Bladder microvascular endothelial cell (primary cell): ENCODE measurements at places on chromosomes 16 and 17. TPM values are rescaled to one million over a fixed set of nuclear protein-coding genes. Genes with fewer than 3 reads are reported as not detected.

The CD79B gene
- total RNA-seq, result 1.1 and 13.4 TPM in 2 replicates

The TMEM238L gene
- not detected in 2 replicates for total RNA-seq

The WFDC1 gene
- 0.32 TPM in 1 of 2 replicates, not detected in the other for total RNA-seq

The CMTM4 gene
- total RNA-seq, result 5.5 and 11.0 TPM in 2 replicates

The CACNG3 gene
- total RNA-seq, result not detected in 2 replicates

The DHX58 gene
- total RNA-seq, result 10.2 and 10.4 TPM in 2 replicates

The RCVRN gene
- not detected in 2 replicates for total RNA-seq

The SLC16A13 gene
- total RNA-seq, result 1.5 and 1.9 TPM in 2 replicates

The CCL16 gene
- 0.65 TPM in 1 of 2 replicates, not detected in the other for total RNA-seq

The GINS3 gene
- total RNA-seq, result 6.5 and 10.8 TPM in 2 replicates

The CHMP1A gene
- 94.9 and 121 TPM in 2 replicates for total RNA-seq

The FADS6 gene
- not detected in 2 replicates for total RNA-seq

The CDK3 gene
- total RNA-seq, result 0.81 and 2.7 TPM in 2 replicates

The SLC12A3 gene
- not detected in 2 replicates for total RNA-seq

The CFAP97D1 gene
- under 0.01 TPM in 1 of 2 replicates, not detected in the other for total RNA-seq

The KRT39 gene
- not detected in 2 replicates for total RNA-seq

The SMIM36 gene
- total RNA-seq, result not detected in 2 replicates

The CLDN7 gene
- total RNA-seq, result 0.82 and 8.1 TPM in 2 replicates

The SDR42E2 gene
- total RNA-seq, result 0.16 TPM in 1 of 2 replicates, not detected in the other

The TNFRSF17 gene
- total RNA-seq, result not detected in 2 replicates

The TBC1D3C gene
- not detected in 2 replicates for total RNA-seq

The C16orf96 gene
- total RNA-seq, result under 0.01 TPM in 1 of 2 replicates, not detected in the other

The SLC16A5 gene
- 5.3 and 8.2 TPM in 2 replicates for total RNA-seq

The NXN gene
- total RNA-seq, result 13.9 and 121 TPM in 2 replicates

The SPIRE2 gene
- 0.97 and 4.8 TPM in 2 replicates for total RNA-seq

The TP53TG3 gene
- total RNA-seq, result not detected in 2 replicates

The PLA2G10 gene
- not detected in 2 replicates for total RNA-seq

The ZG16B gene
- 0.44 and 0.65 TPM in 2 replicates for total RNA-seq

The PLA2G15 gene
- 14.2 and 40.2 TPM in 2 replicates for total RNA-seq

The MILR1 gene
- 1.5 and 3.5 TPM in 2 replicates for total RNA-seq

The RND2 gene
- total RNA-seq, result 0.16 and 0.19 TPM in 2 replicates

The CEP112 gene
- total RNA-seq, result 12.3 and 16.0 TPM in 2 replicates

The SCIMP gene
- not detected in 2 replicates for total RNA-seq

The SLC6A2 gene
- total RNA-seq, result 0.38 TPM in 1 of 2 replicates, not detected in the other

The GPATCH8 gene
- total RNA-seq, result 7.6 and 22.1 TPM in 2 replicates

The PDILT gene
- total RNA-seq, result not detected in 2 replicates

The AOC3 gene
- total RNA-seq, result 0.31 and 0.32 TPM in 2 replicates

The ALOXE3 gene
- total RNA-seq, result not detected in 2 replicates

The ITGAL gene
- total RNA-seq, result not detected in 2 replicates

The AATK gene
- 1.8 and 7.8 TPM in 2 replicates for total RNA-seq

The KCTD19 gene
- total RNA-seq, result 0.16 TPM in 1 of 2 replicates, not detected in the other

The TPPP3 gene
- total RNA-seq, result 0.13 TPM in 1 of 2 replicates, not detected in the other
